ENCODE measurements at places on chromosomes 5 and 9. TPM values are rescaled to one million over a fixed set of nuclear protein-coding genes. Genes with fewer than 3 reads are reported as not detected.
A peak's percentile ranks its signal among the peaks of the same experiment; 100 is the strongest.

GRCh38 chr5:37859805-37860204, 20.0 kb upstream of the GDNF start:
- no peak for DNase-seq

DNA sequence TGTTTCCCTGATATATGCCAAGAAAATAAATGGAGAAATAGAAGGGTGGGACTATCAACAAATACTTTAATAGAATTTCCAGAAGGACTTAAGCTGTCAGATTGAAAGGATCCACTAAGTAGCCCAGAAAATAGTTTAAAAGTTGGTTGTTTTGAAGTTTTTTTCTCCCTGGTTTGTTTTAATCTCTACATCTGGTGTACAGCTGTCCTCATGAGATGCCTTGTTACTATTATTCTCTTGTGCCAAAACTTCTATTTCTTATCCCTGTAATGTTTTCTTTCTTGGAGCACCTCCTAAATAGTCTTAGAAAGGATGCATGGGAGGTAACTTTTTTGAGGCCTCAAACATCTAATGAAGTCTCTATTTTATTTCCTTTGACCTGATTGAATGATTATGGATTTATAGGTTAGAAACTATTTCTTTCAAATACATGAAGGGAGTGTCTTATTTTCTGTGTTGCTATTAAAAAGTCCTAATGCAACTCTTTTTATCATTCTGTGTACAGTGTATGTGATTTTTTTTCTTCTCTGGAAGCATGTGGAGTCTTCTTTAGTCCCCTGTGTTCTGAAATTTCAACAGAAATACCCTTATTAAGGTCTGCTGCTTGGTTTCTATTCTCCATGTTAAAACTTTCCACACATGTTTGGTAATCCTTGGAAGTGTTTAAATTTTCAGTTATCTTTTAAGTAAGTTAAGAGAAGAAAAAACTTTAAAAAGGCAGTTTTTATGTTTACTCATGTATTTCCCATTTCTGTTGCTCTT, 140.0 kb upstream of the CDKN2B start:
- no peak for DNase-seq

- DNase-seq, result no peak
Observed at GRCh38 chr5:109589239-109589638, 100.5 kb upstream of the MAN2A1 start.

DNA sequence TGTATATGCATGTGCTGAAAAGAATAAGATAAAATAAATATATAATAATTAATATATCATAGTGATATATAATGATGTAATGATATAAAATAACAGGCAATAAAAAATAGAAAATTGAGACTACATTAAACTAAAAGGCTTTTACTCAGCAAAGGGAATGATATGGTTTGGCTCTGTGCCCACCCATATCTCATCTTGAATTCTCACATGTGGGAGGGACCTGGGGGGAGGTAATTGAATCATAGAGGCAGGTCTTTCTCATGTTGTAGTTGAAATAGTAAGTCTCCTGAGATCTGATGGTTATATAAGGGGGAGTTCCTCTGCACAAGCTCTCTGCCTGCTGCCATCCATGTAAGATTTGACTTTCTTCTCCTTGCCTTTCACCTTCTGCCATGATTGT, 1550.9 kb upstream of the CDH6 start:
- no peak for DNase-seq

Gene PCA3
- total RNA-seq, result 0.62 TPM

GRCh38 chr5:10250806-10251276, 761 bp downstream of the CCT5 start:
- peak; percentile 15 for DNase-seq

GRCh38 chr9:129072171-129072570, 8.7 kb upstream of the DOLPP1 start:
- no peak for DNase-seq

DNA sequence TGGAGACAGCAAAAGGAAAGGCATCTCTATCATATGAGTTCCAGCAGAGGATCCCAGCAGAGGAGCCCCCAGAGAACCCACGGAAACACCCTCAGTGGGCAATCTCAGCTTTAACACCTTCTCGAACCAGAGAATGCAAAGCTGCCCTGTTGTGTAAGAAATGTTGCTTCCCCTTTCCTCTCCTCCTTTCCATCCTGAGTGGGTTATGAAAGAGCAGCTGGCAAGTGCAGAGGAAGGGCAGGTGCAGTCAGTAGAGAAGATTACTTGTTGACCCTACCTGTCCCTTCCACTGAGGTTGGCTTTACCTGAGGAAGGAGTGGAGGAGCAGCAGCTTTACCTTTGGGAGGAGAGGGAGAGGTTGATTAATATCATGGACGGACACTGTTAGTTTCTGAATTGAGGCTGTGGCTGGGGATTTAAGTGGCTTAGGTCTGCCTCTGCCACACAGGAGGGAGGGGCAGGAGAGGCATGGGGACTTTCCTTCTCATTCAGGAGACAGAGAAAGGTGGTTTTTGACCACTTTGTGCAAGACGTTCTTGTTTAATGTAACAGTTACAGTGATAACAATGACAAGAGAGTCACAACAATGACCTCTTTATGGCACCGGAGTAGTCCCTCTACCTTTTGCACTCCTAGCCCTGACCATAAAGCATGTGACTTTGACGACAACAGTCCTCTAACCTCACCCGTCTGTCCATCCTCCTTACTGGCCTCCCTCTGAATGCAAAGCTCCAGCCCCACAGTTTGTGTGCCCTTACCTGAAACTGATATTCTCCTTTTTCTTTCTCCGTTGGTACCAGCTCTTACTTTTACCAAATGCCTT, 254.8 kb downstream of the NSG2 start:
- DNase-seq, result no peak

Gene LRRC19
- total RNA-seq, result not detected

- DNase-seq, result no peak
Observed at GRCh38 chr9:34446468-34446891, 11.9 kb downstream of the FAM219A start.

DNA sequence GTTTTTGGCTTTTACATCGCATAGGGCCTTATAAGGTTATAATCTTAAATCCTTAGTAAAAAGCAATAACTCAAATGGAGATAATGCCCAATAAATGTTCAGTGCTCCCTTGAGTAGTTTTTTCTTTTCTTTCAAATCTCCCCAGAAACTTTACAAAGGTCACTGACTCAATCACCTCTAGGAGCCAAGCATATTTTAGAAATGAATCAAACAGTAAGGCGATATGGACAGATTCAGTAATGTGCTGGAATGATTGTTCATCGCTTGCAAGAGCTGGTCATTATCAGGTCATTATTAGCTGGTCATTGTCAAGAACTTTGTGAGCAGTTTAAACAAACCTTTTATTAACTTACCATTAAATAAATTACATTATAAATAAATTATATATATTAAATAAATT, 130.4 kb upstream of the SLIT3 start:
- no peak for DNase-seq

- no peak for DNase-seq
Observed at GRCh38 chr5:107666051-107666655, 4.6 kb downstream of the EFNA5 start.

DNA sequence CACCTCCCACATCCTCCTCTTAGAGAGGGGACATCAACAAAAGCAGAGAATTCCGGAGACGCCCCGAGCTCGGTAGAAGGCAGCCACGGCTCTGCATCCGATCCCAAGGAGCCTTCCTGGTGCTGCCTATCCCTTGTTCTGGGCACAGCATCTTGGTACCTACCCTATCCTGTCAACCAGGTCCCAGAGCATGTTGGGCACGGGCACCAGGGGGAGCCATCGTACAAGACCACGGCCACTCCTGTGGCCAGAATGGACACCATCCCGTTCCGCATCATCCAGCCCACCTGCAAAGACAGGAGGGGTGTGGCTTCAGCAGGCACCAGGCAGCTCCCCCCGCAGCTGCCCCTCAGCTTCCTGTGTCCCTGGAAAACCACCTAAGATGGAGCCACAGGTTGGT, 62.7 kb upstream of the ZNF354A start:
- peak; percentile 27 for DNase-seq

DNA sequence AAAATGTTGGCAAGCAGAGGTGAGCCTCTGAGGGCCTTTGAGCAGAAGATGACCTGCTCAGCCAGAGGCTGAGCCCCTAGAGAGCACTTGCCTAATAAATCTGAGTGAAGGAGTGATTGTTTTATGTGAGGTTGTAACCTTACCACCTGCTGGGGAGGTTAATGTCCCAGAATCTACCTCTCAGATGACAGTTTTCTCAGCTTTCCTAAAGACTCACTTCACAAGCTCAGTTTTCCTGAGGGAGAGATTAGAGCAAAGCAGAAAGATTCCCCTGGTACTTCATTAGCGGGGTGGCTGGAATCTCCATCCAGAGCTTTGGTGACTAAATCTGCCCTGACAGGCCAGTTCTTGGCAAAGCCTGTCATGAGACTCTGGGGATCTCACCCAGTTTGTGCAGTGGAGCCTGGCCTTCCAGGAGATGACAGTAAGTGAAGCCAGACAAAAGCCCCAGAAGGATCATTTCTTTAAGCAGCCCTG, 48.8 kb upstream of the GALNT10 start:
- DNase-seq, result no peak

Gene COQ4
- total RNA-seq, result 46.6 TPM

- DNase-seq, result no peak
Observed at GRCh38 chr9:68522131-68522530, 18.6 kb downstream of the TMEM252 start.

- DNase-seq, result peak; percentile 48
Observed at GRCh38 chr9:2623288-2624050, 1.9 kb downstream of the VLDLR start.

Gene MARCOL
- not detected for total RNA-seq

Gene IL5
- total RNA-seq, result not detected

DNA sequence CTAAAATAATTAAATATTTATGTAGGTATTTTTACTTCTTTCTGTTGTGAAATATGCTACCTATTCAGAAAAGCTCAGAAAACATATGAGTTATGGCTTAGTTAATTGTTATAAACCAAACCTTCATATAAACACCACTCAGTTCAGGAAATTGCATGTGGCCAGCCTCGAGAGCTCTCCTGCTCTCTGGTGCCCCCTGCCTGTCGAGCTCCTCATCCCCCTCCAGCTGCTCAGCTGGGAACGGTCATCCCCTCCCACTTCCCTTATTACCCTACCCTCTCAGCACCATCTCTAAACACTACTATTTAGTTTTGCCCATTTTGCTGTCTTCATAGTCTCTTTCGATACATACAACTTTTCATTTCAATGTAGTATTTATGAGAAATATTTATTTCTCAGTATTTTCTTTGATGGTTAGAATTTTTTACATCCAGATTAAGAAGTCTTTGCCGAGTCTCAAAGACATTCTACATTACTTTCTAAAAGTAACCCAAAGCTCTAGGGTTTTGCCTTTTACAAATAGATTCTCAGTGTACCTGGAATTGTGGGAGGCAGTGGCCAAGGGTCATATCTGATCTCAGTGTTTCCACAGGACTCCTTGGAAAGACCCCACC, 51.2 kb upstream of the SEMA4D start:
- DNase-seq, result peak; percentile 83

Gene CD180
- total RNA-seq, result not detected

DNA sequence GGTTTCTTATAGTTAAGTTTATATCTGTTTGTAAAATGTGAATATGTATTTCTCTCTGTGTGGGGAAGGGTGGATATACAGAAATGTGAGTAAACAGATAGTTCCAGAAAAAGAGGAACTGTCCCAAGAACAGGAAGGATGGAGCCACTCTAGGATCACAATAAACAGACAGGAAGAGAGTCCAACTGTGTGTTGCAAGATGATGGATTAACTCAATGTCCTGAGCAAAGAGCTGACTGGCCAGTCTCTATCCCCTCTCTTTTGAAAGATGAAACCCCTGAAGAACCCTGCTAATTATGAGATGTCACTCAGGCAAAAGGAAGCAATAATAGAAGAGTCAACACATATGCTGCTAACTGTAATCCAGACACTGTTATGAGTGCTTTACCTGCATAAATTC, 202.7 kb downstream of the SEMA6A start:
- DNase-seq, result no peak

GRCh38 chr9:12413986-12414385, 279.2 kb upstream of the TYRP1 start:
- no peak for DNase-seq

Gene MYMK
- total RNA-seq, result not detected

GRCh38 chr9:86181379-86182315, 77.8 kb downstream of the C9orf153 start:
- no peak for DNase-seq

Gene UGT3A2
- total RNA-seq, result 7.2 TPM

DNA sequence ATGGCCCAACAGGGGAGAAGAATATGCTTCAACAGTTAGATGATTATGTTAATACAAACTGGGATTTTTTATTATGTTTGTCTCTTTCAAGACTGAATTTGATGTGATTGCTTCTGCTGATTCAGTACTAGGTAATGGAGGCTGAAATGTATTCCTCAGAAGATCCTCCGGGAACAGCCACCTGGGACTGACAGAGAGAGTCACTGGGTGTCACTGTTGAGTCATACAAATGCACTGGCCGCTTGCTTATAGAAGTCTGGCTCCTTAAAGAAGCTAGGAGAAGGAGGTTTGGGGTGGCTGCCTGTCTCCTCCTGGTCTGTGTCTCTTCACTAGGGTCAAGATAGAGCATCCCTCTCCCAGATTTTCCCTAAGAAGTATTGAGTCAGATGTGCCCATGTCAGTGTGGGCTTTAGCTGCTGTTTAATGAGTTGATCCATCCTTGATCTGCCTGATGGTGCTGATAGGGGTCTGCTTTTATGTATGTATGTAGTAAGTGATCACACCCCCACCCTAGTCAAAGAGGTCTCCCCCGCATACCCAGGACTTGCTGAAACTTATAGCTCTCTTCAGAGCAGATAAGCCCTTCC, 773.4 kb downstream of the BRINP1 start:
- DNase-seq, result peak; percentile 48

DNA sequence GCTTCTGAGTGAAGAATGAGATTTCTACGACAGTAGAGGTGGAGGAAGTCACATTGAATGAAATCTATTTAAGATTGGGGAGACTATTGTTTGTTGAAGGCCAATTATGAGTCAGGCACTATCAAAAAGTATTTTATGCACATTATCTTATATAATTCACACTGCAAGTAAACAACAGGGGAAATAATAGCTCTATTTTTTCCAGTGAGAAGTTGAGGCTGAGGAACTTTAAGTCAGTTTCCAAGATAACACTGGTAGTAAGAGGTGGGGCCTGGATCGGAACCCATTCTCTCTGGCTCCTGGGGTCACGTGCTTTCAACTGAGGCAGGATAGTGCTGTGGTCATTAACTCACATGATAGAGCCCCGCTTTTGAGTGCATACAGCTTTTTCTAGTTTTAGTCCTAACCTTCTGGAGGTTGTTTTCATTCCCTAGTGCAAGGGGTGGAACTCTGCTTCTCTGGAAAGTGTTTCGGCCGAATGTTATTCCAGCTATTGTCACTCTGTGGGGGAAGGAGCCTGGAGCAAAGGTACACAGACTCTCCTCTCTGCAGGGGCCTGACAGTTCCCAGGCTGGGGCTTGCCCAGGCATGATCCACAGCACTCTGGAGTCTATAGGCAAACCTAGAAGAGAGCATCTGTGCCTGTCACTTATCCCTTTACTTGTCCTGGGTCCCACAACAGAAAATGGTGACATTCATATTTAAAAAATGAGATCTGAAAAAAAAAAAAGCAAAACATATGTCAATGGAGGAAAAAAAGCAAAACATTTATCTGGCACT, 352.4 kb upstream of the ACTBL2 start:
- peak; percentile 14 for DNase-seq

- no peak for DNase-seq
Observed at GRCh38 chr5:62681117-62681850, 102.7 kb downstream of the LRRC70 start.

- DNase-seq, result no peak
Observed at GRCh38 chr5:36217567-36217966, 24.2 kb downstream of the NADK2 start.

Data from endothelial cell (in vitro differentiated cells).